ENCODE measurements at places on chromosomes 3 and 15. TPM values are rescaled to one million over a fixed set of nuclear protein-coding genes. Genes with fewer than 3 reads are reported as not detected.

SCG5 gene
- 16.7 TPM for total RNA-seq

RETNLB gene
- not detected for total RNA-seq

GRCh38 chr3:58683466-58683865 lies 16.9 kb upstream of the FAM3D start:
- DNase-seq: peak; percentile 1

GRCh38 chr3:14605744-14606143 lies 45.8 kb upstream of the CCDC174 start:
- no peak for DNase-seq

GRCh38 chr3:81045976-81046375 lies 715.5 kb downstream of the GBE1 start:
- DNase-seq: no peak

GRCh38 chr3:168085491-168086119 lies 10.1 kb downstream of the GOLIM4 start:
- no peak for DNase-seq

DNA sequence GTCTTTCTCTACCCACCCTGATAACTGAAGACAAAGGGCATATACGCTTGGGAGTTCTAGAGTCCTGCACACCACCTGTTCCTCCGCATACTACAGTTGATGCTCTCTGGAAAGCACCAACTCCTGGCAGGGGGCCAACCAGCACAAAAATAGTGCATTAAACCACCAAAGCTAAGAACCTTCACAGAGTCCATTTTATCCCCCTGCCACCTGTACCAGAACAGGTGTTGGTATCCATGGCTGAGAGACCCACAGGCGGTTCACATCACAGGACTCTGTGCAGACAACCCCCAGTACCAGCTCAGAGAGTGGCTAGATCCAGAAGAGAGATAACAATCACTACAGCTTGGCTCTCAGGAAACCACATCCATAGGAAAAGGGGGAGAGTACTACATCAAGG lies 114.4 kb upstream of the POU1F1 start:
- DNase-seq: no peak

GRCh38 chr15:40933517-40933902 lies 4.4 kb downstream of the DLL4 start:
- no peak for DNase-seq
